Progenitor cell of endocrine pancreas (in vitro differentiated cells): ENCODE measurements at places on chromosomes 5 and 9. TPM values are rescaled to one million over a fixed set of nuclear protein-coding genes. Genes with fewer than 3 reads are reported as not detected.

RMRP gene
- 15,251 and 16,487 TPM in 2 replicates for total RNA-seq

OBP2B gene
- not detected in 2 replicates for total RNA-seq

C5 gene
- total RNA-seq, result 42.8 and 47.1 TPM in 2 replicates

- H3K36me3 ChIP-seq, result no peaks in the 10 kb centered on the region
- no peak overlapping the region for H3K4me3 ChIP-seq
- no peak overlapping the region for H3K27ac ChIP-seq
- no peak for DNase-seq
Observed at GRCh38 chr9:20292002-20292401, 330.3 kb downstream of the MLLT3 start.

DNA sequence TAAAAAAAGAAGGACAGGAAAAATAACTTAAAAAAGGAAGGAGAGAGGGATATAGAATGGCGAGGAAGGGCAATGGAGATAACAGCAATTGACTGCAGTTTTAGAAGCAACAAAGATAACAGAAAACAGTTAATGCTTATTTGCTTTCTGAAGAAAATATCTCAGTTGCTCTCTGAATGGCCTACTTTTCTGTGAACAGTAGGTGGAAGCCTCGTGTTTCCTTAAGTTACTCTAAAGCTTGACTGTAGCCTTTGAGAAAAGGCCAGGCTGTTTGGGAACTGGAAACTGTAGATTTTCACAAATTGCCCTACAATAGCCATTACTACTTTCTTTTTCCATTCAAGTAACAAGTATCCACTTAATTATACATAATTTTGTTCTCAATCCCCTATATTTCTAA lies 404.5 kb downstream of the YTHDC2 start:
- H3K27me3 ChIP-seq, result peaks cover 38% of the 10 kb centered on the region
- H3K27ac ChIP-seq, result no peak overlapping the region
- H3K4me1 ChIP-seq, result peaks cover 3% of the 10 kb centered on the region
- no peak for DNase-seq
- H3K4me3 ChIP-seq, result no peak overlapping the region
- no peaks in the 10 kb centered on the region for H3K36me3 ChIP-seq
